ENCODE measurements at places on chromosomes 3 and 15.

GRCh38 chr3:70386043-70386442 is 73.6 kb upstream of the MDFIC2 start:
- no peak for DNase-seq

DNA sequence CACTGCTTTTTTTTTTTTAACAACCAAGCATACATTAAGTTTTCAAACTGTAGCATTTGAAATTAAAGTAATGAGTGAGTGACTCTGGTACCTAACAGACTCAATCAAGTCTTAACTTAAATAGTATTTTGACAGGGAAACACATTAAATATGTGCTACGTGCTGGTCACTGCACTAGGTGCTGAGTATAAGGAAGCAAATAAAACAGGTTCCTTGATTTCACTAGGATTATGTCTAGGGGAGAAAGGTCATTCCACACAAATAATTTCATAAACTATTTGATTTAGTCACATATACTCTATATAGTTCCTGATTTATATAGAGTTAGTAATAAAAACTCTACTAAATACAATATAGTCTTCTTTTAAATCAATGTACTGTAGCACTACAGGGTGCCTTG is 89.4 kb downstream of the SUCLG2 start:
- no peak for DNase-seq

- DNase-seq: peak; percentile 59
These were observed at the start of gene MBNL1 for GRCh38 chr3:152268555-152269055. MBNL1 (plus strand) TSS chr3:152268929; CDS start chr3:152300194, 31,265 bp downstream.

GRCh38 chr3:122357828-122358702 is 25.0 kb downstream of the MIX23 start:
- no peak for DNase-seq

GRCh38 chr3:196499061-196499460 is 4.5 kb downstream of the RNF168 start:
- DNase-seq: no peak

DNA sequence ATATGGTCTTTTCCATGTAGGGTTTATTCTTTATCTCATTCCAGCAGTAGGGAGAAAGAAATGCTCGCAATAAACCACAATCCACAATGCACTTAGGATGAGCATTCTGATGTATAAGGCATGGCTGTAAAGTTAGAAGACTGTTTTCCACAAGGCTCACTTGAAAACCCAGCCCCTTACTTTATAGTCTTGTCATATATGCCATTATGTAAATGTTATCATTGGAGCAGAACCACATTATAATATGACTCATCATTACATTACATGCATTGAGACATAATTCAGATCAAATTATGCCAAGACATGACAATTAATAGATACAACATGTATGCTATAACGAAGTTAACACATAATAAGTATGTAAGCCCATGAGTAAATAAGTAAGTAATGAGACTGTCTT is 348.1 kb downstream of the LSAMP start:
- DNase-seq: no peak

DNA sequence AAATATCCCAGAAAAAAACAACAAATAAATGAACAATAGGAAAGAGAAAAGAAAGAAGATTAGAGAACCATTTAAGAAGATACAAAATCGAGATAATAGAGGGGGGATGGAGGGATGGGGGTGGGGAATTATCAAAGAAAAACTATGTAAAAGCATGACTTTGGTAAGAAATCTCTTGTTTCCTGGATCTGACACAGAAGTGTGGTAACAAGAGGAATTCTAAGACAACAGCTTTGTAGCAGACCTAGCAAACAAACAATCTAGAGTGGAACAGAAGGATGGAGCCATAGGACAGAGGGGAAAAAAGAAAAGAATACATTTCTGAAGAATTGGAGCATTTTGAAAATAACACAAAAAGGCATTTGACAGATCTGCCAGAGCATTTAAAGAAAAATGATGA is 49.3 kb upstream of the HEG1 start:
- no peak for DNase-seq

GRCh38 chr3:30843877-30844276 is 50.6 kb downstream of the GADL1 start:
- DNase-seq: no peak

DNA sequence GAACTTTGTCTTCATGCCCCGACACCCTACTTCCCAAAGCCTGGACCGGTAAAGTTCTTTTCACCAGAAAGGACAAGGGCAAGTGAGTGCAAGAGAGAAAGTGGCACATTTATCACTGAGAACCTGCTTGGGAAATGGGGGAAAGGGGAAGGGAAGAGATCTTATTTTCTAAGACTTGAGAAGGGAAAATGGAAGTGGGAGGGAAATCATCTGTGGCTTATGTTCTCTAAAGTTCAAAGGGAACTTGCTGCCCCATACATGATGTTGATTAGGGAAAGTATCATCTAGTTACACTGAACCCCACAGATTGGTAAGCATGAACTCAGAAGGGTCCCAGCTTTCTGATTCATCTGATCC is 199.5 kb upstream of the LPP start:
- no peak for DNase-seq

GRCh38 chr3:125585595-125586223 is 9.6 kb downstream of the OSBPL11 start:
- DNase-seq: peak; percentile 73

GRCh38 chr15:56871185-56871584 is 47.3 kb upstream of the TCF12 start:
- peak; percentile 7 for DNase-seq

DNA sequence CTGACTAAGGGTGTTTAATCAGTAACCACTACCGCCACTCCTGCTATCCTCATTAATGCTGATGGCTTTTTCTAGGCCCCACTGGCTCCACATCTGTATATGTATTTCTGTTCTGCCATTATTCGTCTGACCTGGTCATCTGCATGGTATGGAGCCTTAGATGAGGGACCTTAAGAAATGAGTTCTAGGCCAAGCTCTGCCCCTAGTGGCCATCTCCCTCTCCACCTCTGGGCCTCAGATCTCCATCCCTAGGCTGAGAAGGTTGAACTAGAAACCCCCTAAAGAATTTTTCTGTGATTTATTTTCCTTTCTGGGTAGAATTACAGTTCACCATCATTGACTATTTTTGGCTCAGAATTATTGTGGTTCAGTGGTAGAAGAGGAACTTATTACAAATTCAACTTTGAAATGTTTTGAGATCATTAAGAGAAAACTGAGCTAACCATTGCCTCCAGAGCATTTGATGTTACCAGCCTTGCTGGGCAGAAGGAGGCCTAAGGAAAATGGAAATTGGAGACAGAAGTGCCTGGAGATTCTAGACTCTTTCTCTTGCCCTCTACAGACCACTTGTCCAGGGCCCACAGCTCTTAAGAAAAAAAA is 325.2 kb upstream of the NR2E3 start:
- DNase-seq: peak; percentile 40

- peak; percentile 38 for DNase-seq
These were observed 99.5 kb upstream of the FAM98B start for GRCh38 chr15:38354315-38354929.

DNA sequence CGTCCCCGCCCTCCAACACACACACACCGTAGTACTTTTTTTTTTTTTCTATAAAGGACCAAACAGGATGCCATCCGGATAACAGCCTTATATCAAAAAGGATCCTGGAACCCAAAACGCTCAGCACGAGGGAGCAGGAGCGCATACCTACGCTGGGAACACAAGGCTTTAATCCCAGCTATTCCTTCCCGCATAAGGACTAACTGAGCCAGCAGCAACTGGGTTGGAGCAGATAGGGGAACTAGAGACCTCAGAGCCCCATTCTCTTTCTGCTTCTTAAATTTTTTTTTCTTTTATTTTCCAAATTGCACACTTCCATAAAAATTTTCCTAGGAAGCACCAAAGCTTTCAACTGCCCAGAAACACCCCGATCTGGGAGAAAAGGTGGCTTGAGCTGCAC is 1.3 kb downstream of the TRANK1 start:
- DNase-seq: no peak

GRCh38 chr3:162770551-162770950 is 1273.9 kb downstream of the OTOL1 start:
- no peak for DNase-seq

DNA sequence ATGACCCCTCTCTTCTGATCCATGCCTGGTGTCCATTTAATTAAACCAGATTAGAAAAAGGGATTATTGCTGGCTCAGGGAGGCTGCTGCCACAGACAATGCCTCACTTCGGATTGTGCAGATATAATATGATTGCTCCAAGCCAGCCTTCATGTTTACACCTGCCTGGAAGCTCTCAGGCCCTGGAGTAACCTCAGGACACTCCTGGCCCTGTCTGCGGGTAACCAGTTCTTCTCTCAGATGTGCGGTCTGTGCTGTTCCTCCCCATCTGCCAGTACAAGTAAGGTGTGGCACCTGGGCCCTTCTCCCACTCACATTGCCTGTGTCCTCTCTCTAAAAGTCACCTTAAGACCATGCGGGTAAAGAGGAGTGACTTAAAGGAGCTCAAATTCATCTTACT is 8.8 kb upstream of the GOLGA8J start:
- no peak for DNase-seq

- DNase-seq: no peak
These were observed 71.1 kb downstream of the LYZL4 start for GRCh38 chr3:42339321-42339720.

DNA sequence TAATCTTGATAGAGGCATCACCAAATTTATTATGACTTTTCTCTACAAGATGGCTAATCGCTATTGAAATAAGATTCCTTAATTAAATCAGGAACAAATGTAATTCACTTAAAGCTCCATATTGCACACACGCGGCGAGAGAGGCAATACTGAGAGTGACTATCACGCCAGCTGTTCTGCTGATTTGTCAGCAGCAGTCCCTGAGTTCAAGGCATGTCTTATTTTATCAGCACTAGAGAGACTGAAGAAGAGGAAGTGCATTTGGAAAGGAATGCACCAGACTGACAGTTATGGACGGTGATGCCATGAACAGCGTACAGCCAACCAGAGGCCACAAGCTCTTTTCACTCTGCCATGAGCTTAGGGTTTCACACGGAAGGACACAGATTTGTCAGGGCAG is 83.6 kb upstream of the SLCO3A1 start:
- DNase-seq: no peak
